Activated B cell treated with CpG ODN at 0.5 μM for 24 hours (primary cell): ENCODE measurements at places on chromosomes 1 and 21. TPM values are rescaled to one million over a fixed set of nuclear protein-coding genes. Genes with fewer than 3 reads are reported as not detected.

- DNase-seq: no peak
These were observed 5.4 kb downstream of the TP73 start for GRCh38 chr1:3657578-3658230.

DIPK1A gene
- 16.0 and 16.7 TPM in 2 replicates for total RNA-seq

DNA sequence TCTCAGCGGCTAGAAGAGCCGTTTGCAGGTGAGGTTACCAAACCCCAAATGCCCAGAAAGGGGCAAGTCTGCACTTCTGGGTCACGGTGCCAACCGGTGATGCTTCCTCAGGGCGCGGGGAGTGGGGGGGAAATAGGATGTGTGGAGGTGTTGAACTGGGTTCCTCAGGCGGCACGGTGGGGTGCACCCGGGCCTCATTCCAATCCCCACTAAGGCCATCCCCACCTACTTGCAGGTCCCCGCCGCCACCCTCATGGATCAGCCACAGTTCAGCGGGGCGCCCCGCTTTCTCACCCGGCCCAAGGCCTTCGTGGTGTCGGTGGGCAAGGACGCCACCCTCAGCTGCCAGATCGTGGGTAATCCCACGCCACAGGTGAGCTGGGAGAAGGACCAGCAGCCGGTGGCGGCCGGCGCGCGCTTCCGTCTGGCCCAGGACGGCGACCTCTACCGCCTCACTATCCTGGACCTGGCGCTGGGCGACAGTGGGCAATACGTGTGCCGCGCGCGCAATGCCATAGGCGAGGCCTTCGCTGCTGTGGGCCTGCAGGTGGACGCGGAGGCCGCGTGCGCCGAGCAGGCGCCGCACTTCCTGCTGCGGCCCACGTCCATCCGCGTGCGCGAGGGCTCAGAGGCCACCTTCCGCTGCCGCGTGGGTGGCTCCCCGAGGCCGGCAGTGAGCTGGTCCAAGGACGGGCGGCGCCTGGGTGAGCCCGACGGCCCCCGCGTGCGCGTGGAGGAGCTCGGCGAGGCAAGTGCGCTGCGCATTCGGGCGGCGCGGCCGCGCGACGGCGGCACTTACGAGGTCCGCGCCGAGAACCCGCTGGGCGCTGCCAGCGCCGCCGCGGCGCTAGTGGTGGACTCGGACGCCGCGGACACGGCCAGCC lies 3.9 kb downstream of the OBSCN start:
- DNase-seq: no peak

PLA2G5 gene
- not detected in 2 replicates for total RNA-seq

DNA sequence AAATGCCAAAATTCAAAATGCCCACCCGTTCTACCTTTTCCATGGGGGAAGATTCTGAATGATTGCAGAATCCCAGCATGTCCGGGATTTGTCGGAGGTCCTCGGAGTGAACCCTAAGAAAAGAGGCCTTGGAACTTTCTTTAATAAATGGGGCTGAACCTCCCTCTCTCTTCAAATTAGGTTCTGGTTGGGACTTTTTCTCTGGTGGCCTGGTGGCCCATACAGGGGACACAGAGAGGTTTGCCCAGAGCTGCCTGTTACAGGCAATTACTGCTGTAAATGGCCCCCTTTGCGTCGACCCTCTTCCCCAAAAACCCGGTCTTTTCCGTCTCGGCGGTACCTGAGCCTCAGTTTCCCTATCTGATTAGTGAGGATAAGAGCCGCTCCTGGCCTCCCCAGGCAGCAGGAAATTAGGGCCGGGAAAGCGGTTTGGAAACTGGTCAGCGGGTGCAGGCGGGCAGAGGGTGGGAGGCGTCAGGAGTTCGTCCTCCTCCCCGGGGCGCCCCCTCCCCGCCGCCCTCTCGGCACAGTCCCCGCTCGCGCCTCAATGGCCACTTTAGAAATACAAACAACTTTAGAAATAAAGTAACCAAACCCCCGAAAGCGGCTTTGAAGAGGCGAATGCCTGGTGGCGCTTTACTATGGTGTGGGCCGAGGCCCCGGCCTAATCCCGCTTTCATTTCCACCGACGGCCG lies 15.6 kb downstream of the PAX7 start:
- DNase-seq: no peak

DNA sequence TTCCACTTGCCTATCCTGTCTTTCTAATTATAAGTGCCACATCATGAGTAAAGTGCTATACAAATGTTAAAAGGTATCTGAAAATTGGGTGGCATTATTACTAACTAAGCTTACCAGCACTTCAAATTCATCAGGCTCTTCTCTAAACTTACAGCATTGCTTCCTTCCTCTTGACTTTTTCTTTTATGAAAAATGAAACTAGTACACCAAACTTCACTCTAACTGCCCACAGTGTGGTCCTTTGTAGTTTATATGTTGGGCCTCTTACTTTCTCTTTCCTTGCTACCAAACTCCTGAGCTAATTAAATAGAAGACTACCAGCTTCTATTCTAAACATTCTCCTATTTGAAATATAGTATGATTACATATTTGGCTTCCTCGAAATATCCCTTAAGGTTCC lies 81.8 kb downstream of the NOTCH2 start:
- no peak for DNase-seq

GRCh38 chr1:59013276-59013927 lies 229.6 kb upstream of the JUN start:
- peak; percentile 45 for DNase-seq

ETNK2 gene
- total RNA-seq: 0.16 and 0.44 TPM in 2 replicates

DNA sequence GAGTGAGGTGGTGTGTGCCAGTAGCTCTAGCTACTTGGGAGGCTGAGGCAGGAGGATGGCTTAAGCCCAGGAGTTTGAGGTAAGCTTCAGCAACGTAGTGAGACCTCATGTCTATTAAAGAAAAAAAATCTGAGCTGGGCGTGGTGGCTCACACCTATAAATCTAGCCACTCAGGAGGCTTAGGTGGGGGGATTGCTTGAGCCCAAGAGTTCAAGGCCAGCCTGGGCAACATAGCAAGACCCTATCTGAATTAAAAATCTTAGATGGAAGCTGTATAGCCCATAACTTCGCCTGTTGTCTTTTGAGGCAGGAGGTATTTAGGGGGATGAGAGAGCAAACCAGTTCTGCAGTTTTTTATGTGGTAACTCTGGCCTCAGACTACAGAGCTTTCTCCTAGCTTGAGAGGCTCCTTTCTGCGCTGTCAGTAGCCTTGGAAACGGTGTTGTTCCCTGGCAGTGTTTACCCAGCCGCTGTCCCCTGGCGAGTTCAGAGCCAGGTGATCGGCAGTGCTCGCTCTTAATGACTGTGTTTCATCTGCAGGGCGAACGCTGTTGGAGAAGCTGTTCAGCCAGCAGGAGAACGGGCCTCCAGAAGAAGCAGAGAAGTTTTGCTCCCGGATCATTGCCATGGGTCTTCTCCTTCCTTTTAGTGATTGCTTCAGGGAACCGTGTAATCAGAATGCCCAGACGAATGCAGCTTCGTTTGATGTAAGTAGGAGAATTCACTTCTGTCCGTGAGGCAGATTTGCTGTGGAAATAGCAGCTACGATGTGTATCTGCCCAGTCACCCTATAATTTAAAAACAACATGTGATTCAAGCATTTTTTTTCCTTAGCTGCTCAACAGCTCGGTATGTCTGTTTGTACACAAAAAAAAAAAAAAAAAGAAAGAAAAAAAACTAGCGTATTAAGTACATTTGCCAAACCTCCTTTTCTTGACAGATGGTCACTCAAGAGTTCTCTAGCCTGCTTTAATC lies 31.2 kb downstream of the FMN2 start:
- DNase-seq: no peak

GRCh38 chr21:15255763-15256162 lies 191.0 kb upstream of the NRIP1 start:
- DNase-seq: no peak

C1QA gene
- not detected in 2 replicates for total RNA-seq

DNA sequence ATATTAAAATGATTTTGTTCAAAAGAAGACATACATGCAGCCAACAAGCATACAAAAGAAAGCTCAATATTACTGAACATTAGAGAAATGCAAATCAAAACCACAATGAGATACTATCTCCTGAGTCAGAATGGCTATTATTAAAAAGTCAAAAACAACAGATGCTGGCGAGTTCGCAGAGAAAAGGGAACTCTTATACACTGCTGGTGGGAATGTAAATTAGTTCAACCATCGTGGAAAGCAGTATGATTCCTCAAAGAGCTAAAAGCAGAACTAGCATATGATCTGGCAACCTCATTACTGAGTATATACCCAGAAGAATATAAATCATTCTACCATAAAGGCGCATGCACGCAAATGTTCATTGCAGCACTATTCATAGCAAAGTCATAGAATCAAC lies 126.0 kb upstream of the HMCN1 start:
- DNase-seq: no peak

KLF17 gene
- total RNA-seq: not detected in 2 replicates

GRCh38 chr1:26417111-26417759 lies 6.6 kb downstream of the LIN28A start:
- peak; percentile 67 for DNase-seq

OR2M3 gene
- not detected in 2 replicates for total RNA-seq

- peak; percentile 44 for DNase-seq
These were observed 26.7 kb downstream of the TSPAN2 start for GRCh38 chr1:115062542-115063004.

- no peak for DNase-seq
These were observed 51.7 kb downstream of the CAPZB start for GRCh38 chr1:19433719-19433998.

GRCh38 chr1:43024905-43025304 lies 66.2 kb upstream of the SLC2A1 start:
- no peak for DNase-seq

GRCh38 chr1:204157962-204158361 lies 6.1 kb upstream of the ETNK2 start:
- DNase-seq: no peak

CPT2 gene
- 12.5 and 15.7 TPM in 2 replicates for total RNA-seq

- no peak for DNase-seq
These were observed 71.6 kb upstream of the GREM2 start for GRCh38 chr1:240683576-240683975.

GRCh38 chr1:228101994-228102790 lies 933 bp downstream of the C1orf35 start:
- peak; percentile 35 for DNase-seq

DNA sequence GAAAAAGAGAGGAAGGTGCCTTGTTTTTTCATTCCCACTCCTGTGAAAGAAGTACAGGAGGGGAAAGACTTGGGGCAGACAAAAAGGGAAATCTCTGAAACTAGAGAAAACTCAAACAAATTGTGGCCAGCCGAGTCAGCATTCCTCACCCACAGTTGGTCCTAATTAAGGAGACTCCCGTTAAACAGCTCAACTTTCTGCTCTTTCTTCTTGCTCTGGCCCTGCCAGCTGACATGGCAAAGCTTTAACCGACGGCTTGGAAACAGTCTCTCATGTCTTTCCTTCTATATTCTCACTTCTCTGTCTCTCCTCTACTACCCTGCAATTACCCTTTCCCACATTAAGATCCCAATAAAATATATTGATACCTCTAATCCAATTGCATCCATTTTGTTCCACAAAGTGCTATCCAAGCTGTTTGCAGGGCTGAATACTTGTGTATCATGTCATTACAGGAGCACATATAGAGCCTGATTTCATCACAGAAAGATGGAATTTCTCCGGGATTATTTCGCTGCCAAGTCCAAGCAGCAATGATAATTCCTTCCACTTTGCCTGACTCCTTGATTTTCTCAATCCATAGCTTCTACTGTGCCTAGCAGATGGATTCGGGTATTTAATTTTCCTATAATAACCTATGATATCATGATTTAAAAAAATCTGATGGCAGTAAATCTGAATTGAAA lies 65.4 kb upstream of the IPO9 start:
- DNase-seq: no peak

DNA sequence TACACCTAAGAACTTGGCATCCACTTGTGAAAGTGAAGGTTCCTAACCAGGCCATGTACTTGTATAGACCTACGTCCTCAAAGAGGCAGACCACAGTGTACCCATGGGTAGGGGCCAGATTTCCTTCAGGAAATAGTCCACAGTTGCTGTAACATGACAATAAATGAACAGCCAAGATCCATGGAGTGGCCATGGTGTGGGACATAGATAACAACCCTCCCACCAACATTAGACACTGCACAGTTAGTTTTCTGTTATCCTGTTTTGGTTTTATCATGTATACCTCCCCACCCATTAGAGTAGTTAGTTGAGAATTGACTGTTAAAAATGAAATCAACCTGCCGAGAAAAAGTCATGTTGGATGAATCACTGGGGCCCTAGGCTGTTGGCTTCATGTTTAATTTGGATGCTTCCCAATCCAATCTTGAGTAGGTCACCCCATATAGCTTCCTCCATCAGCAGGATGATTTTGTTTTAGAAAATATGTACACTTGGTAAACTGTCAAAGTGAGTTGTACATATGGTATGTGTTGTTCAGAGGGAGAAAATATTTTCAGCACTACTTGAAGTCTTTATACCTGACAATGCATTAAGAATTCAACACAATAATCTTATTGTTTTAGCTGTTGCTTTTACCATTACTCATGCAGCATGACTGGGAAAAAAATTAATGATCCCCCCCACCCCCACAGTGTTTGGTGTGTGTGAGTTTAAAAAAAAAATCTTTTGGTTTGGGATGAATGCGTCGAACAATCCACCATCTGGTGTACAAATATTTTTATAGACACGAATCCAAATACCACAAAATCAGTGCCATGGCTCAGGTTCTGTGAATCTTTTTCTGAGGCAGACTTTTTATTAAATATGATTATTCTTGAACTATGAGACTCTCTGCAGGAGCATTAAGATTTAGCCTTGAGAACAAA lies 88.3 kb upstream of the ARHGAP29 start:
- no peak for DNase-seq

GRCh38 chr1:162471290-162471853 lies 26.2 kb upstream of the UHMK1 start:
- DNase-seq: no peak

CHIA gene
- total RNA-seq: not detected in 2 replicates

DNA sequence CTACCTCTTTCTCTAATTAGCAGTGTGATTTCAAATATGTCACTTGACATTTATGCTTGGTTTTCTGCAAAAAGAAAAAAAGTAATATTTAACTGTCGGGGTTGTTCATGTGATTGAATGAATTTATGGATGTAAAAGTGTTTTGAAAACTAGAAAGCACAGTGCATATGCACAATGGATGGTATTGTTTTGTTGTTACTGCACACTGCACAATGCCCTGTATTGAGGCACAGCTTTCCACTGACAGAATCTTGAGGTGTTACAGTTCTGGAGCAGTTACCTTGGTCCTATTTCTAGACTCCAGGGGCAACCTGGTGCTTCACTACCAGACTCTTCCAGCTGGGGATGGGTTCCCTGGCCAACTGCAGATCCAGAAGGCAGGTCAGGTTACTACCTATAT lies 116.8 kb upstream of the L1TD1 start:
- DNase-seq: no peak

GRCh38 chr1:226898246-226898645 lies 27.8 kb downstream of the PSEN2 start:
- no peak for DNase-seq

GRCh38 chr1:56816264-56816663 lies 2.9 kb downstream of the FYB2 start:
- no peak for DNase-seq

- DNase-seq: no peak
These were observed 46.6 kb downstream of the CRB1 start for GRCh38 chr1:197314682-197315081.

AIRE gene
- total RNA-seq: 0.10 TPM in 1 of 2 replicates, not detected in the other

GRCh38 chr21:45033791-45034555 lies 40.4 kb upstream of the ADARB1 start:
- no peak for DNase-seq
